Right lobe of liver (tissue), 6 donors: ENCODE measurements at places on chromosomes 1 and 21. TPM values are rescaled to one million over a fixed set of nuclear protein-coding genes. Genes with fewer than 3 reads are reported as not detected.
A peak's percentile ranks its signal among the peaks of the same experiment; 100 is the strongest.

DNA sequence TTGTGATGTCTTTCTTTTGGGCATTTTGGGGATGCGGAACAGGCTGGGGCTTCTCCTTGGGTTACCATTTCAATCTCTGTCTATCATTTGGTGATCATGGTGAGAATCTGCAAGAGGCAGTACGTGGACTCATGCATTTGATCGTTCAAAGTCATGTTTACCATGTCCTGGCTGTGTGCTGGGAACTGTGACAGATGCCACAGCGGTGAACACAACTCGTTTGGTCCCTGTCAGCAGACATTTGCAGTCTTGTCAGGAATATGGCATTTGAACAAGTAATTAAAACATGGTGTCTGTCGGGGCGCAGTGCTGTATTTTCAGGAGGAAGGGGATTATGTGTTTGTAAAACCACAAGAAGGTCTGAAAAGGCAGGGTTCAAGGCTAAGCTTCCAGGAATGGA lies 103.3 kb upstream of the IGSF21 start:
- no peaks in the 10 kb centered on the region for H3K4me1 ChIP-seq
- H3K4me3 ChIP-seq: no peak overlapping the region
- H3K27me3 ChIP-seq: no peaks in the 10 kb centered on the region
- DNase-seq: no peak

DNA sequence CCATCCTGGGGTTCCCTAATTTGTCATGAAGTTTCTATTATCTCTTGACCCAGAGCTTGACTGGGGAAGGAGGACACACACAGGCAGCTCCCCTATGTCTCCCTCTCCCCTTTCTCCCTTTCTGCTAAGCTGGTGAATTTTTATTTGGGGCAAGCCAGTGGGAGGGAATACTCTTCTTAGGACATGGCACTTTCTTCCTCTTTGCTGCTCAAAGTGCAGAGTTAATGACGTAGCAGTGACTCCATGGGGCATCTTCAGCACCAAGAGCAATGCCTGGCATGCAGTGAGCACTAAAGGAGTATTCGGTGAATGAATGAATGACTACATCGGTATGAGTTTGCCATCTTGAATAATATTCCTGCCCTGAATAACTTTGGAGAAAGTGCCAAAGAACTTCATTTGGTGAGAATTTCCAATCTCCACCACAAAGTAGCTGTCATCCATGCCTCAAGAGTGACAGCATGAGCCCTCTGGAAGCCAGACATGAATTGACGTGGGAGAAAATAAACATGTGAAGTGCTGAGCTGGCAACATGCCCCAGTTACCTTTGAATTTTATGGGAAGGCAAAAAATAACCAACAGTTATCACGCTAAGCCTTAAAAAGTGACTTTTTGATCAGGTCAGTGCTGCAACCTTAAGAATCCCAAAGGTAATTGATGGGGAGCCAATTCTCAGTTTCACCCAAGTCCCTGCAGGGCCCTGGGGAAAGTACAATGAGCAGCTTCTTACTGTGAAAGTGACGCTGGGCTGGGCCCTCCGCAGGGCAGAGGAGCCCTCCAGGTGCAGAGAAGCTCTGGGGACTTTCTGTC lies 22.1 kb upstream of the ATF3 start:
- no peaks in the 10 kb centered on the region for H3K4me1 ChIP-seq
- H3K27me3 ChIP-seq: no peaks in the 10 kb centered on the region
- H3K4me3 ChIP-seq: no peak overlapping the region
- H3K27ac ChIP-seq: no peak overlapping the region

- H3K4me3 ChIP-seq: no peak overlapping the region
- no peaks in the 10 kb centered on the region for H3K36me3 ChIP-seq
- no peak overlapping the region for H3K27ac ChIP-seq
These were observed 27.2 kb upstream of the MX1 start for GRCh38 chr21:41398831-41399230.

DNA sequence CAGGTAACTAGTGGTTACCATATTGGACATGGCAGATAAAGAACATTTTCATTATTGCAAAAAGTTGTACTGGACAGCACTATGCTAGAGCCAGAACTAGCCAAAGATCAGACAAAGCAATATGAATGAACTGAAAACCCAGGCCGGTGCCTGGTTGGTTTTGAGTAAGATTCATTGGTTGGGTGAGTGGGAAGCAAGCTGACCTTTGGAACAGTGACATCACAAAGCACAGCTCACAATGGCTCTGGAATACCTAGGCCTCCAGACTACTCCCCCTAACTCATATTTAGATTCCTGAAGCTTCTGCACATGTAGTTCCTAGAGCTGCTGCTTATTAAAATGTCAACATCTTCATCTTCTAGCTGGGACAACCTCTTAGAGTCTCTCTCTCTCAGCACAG lies at the start of gene TMCO2:
TSS of gene TMCO2 (plus strand) at position 283 of the 400 bp plus-strand sequence. CDS start at position 340, 57 bp downstream.
- no peaks in the 10 kb centered on the region for H3K27me3 ChIP-seq
- no peak within 1 kb of the TSS for H3K27ac ChIP-seq
- H3K36me3 ChIP-seq: no peaks in the 10 kb centered on the region
- no peak within 1 kb of the TSS for H3K4me3 ChIP-seq
- H3K4me1 ChIP-seq: no peaks in the 10 kb centered on the region

- no peak overlapping the region for H3K4me3 ChIP-seq
- peaks cover 52% of the 10 kb centered on the region for H3K36me3 ChIP-seq
- no peaks in the 10 kb centered on the region for H3K27me3 ChIP-seq
- no peaks in the 10 kb centered on the region for H3K4me1 ChIP-seq
- no peak for DNase-seq
- H3K27ac ChIP-seq: no peak overlapping the region
These were observed 27.7 kb downstream of the PCNT start for GRCh38 chr21:46351476-46352163.

GRCh38 chr1:94272388-94272787 lies 35.0 kb upstream of the ARHGAP29 start:
- H3K4me1 ChIP-seq: no peaks in the 10 kb centered on the region
- no peak overlapping the region for H3K27ac ChIP-seq
- DNase-seq: no peak
- no peaks in the 10 kb centered on the region for H3K27me3 ChIP-seq
- H3K36me3 ChIP-seq: no peaks in the 10 kb centered on the region

DNA sequence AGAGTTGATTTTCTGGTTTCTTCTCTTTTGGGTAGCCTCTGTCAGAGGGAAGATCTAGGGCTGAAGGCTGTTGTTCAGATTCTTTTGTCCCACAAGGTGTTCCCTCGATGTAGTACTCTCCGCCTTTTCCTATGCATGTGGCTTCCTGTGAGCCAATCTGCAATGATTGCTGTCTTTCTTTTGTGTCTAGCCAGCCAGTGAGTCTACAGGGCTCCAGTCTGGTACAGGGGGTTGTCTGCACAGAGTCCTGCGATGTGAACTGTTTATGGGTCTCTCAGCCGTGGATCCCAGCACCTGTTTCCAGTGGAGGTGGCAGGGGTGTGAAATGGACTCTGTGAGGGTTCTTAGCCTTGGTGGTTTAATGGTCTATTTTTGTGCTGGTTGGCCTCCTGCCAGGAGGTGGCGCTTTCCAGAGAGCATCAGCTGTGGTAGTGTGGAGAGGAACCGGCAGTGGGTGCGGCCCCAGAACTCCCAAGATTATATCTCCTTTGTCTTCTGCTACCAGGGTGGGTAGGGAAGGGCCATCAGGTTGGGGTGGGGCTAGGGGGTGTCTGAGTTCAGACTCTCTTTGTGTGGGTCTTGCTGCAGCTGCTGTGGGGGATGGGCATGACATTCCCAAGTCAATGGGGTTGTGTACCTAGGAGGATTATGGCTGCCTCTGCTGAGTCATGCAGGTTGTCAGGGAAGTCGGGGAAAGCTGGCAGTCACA lies 81.3 kb upstream of the C21orf91 start:
- H3K27ac ChIP-seq: no peak overlapping the region
- H3K36me3 ChIP-seq: no peaks in the 10 kb centered on the region
- no peaks in the 10 kb centered on the region for H3K4me1 ChIP-seq
- no peak overlapping the region for H3K4me3 ChIP-seq
- H3K27me3 ChIP-seq: no peaks in the 10 kb centered on the region

DNA sequence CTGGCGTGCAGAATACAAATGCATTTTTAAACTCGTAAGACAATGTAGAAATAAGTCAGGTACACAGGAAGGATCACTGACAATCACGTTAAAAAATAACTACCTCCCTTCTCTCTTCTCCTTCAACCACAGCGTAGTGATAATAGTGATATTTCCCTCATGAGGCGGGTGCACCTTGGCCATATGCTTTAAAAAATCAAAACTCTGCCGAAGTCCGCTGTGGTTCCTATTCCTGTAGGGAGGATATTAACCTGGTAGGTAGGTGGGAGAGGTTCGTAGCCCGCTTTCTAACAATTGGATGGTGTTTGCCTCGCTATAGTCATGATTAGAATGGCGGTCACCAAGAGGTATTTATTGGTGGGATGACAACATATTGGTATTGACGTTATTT lies 732 bp downstream of the GREM2 start:
- DNase-seq: no peak
- H3K4me1 ChIP-seq: peaks cover 15% of the 10 kb centered on the region
- H3K27me3 ChIP-seq: no peaks in the 10 kb centered on the region
- H3K36me3 ChIP-seq: no peaks in the 10 kb centered on the region
- H3K4me3 ChIP-seq: peak overlapping the region; percentile 42

- H3K27me3 ChIP-seq: no peaks in the 10 kb centered on the region
- peaks cover 14% of the 10 kb centered on the region for H3K4me1 ChIP-seq
- H3K4me3 ChIP-seq: no peak overlapping the region
- no peaks in the 10 kb centered on the region for H3K36me3 ChIP-seq
These were observed 59.4 kb downstream of the C1orf94 start for GRCh38 chr1:34236089-34236488.

- peaks cover 2% of the 10 kb centered on the region for H3K36me3 ChIP-seq
- no peak overlapping the region for H3K27ac ChIP-seq
- H3K27me3 ChIP-seq: no peaks in the 10 kb centered on the region
- H3K4me1 ChIP-seq: no peaks in the 10 kb centered on the region
- DNase-seq: no peak
These were observed 13.1 kb downstream of the C1orf115 start for GRCh38 chr1:220703305-220703704.

DNA sequence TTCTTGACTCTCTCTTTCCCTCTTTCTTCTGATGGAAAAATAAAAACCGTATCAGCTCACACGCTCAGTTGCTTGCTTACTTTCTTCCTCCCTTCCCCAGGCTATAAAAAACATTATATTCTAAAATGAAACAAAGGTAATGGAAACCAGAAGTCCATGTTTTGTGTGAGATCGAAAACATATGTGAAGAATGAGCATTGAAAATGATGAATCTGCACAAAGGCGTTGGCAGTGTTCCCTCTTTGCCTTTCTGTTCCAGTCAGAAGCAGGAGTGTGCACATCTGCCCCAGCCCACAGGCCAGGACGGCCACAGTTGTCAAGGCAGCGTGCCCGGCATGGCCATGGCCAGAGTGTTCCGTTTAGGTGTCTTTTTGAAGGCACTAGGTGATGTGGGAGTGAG lies 185.3 kb upstream of the USP24 start:
- no peaks in the 10 kb centered on the region for H3K4me1 ChIP-seq
- H3K36me3 ChIP-seq: no peaks in the 10 kb centered on the region
- no peak for DNase-seq
- no peak overlapping the region for H3K4me3 ChIP-seq
- no peaks in the 10 kb centered on the region for H3K27me3 ChIP-seq

GRCh38 chr1:165612062-165612461 lies 19.0 kb upstream of the MGST3 start:
- no peak for DNase-seq
- H3K27me3 ChIP-seq: no peaks in the 10 kb centered on the region
- H3K27ac ChIP-seq: no peak overlapping the region
- H3K36me3 ChIP-seq: no peaks in the 10 kb centered on the region

DNA sequence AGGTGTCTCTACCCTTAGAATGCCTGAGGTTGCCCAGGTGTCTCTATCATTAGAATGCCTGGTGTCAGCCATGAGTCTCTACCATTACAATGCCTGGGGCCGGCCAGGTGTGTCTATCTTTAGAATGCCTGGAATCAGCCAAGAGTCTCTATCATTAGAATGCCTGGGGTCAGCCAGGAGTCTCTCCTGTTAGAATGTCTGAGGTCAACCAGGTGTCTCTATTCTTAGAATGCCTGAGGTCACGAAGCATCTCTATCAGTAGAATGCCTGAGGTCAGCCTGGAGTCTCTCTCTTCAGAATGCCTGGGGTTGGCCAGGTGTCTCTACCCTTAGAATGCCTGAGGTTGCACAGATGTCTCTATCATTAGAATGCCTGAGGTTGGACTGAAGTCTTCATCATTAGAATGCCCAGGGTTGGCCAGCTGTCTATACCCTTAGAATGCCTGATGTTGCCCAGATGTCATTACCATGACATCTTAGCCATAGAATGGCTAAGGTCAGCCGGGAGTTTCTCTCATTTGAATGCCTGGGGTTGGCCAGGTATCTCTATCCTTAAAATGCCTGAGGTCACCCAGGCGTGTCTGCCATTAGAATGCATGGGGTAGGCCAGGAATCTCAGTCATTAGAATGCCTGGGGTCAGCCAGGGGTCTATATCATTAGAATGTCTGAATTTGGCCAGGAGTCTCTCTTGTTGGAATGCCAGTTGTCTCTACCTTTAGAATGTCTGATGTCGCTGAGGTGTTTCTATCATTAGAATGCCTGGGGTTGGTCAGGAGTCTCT lies 44.0 kb downstream of the RNF187 start:
- no peak for DNase-seq
- no peaks in the 10 kb centered on the region for H3K4me1 ChIP-seq
- H3K36me3 ChIP-seq: no peaks in the 10 kb centered on the region
- H3K4me3 ChIP-seq: no peak overlapping the region
- H3K27ac ChIP-seq: no peak overlapping the region

DNA sequence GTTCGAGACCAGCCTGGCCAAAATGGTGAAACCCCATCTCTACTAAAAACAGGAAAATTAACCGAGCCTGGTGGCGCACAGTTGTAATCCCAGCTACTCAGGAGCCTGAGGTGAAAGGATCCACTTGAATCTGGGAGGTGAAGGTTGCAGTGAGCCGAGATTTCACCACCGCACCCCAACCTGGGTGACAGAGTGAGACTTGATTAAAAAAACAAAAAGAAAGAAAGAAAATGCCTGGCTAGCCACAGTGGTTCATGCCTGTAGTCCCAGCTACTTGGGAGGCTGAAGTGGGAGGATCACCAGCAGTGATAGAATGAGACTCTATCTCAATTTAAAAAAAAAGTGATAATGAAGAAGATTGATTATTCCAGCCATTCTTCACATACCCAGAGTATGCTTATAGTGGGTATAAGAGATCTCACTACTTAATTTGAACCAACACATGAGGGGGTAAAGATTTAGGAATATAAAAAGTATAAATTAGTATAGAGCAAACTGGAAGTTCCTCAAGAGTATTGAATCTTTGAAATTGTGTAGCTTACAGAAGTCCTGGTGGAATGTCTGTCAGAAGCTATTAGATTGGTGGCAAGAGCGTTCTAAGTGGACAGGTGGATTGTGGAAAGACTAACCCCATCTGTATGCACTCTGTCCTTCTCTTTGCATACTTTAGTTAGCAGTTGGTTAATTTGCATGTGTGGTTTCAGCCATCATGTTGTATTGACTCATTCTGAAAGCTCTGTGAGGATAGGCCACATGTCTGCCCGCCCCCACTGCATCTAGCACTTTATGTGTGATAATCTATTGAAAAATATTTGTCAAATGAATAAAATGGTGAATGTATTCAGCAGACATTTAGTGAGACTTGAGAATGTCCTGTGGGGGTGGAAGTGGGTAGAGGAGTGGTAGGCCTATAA lies 25.0 kb downstream of the RLF start:
- no peak overlapping the region for H3K27ac ChIP-seq
- H3K4me3 ChIP-seq: no peak overlapping the region
- H3K36me3 ChIP-seq: peaks cover 1% of the 10 kb centered on the region
- no peaks in the 10 kb centered on the region for H3K4me1 ChIP-seq
- no peaks in the 10 kb centered on the region for H3K27me3 ChIP-seq
- no peak for DNase-seq

The SPRR4 gene
- total RNA-seq: not detected

The TATDN3 gene
- total RNA-seq: 6.4 TPM

The SPRR1A gene
- total RNA-seq: not detected

The MRPL39 gene
- total RNA-seq: 20.4 TPM

The HAPLN2 gene
- not detected for total RNA-seq

The OR2L2 gene
- not detected for total RNA-seq
